ENCODE measurements at places on chromosomes 6 and 20.

DNA sequence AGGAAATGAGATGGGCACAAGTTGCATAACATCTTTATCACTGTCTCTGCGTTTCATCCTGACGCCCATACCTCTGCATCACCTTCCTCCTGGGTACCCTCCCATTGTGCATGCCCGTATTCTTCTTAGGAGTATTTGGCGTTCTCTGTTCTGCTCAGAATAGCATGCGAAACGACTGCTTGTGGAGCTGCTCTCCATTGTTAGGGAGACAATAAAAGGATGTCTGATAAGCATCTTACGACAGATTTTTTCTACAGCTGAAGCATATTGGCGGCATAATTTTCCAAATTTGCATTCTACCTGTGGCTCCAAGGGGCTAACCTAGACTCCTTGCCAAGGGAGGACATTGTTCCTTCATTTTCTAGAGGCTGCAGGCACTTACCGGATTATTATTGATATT is 118.6 kb downstream of the EDN1 start:
- no peak for DNase-seq

- no peak for DNase-seq
These were observed 586 bp upstream of the NUP153 start for GRCh38 chr6:17707371-17707651.

DNA sequence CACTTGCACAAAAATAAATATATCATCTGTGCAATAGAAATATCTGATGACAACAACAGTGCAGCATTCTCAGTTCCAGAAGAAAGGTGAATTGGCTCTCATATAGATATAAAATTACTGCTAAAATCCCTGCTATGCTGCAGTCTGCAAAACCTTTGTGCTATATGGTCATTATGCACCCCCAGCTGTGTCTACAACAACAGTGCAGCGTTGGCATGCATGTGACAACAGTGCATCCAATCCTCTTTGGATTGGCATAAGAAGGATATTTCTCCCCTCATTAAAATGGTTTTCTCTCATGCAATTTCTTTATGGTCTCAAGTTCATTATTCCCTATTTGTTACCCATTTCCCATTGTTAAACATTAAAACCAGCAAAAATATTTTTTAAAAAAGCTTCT is 23.1 kb downstream of the OR2B6 start:
- DNase-seq: no peak

GRCh38 chr6:136752554-136752953 is 39.7 kb downstream of the MAP3K5 start:
- DNase-seq: no peak

GRCh38 chr6:121354764-121355163 is 20.5 kb upstream of the TBC1D32 start:
- DNase-seq: no peak

GRCh38 chr6:79648328-79648727 is 17.2 kb downstream of the SH3BGRL2 start:
- no peak for DNase-seq

DNA sequence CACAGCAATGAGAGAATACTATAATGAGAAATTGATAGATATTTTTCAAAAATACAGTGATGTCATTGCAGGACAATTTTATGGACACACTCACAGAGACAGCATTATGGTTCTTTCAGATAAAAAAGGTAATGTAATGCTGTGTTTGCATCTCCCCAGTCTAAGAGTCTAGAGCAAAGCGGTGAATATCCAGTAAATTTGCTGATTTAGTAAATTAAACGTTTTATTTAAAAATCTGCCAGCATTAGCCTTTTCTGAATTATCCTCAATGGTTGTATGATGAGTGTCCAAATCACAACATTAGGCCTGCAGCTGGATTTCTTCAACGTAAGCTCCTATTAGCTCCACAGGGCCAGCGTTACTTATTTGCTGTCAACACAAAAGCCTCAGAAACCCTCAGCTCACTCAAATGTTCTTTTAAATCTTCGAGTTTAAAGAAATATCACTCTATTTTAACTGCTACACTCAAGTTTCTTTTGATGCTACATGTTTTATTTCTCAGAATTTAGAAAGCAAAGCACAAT is 16.0 kb downstream of the SMPDL3A start:
- DNase-seq: no peak

GRCh38 chr20:52332230-52332629 is 140.7 kb upstream of the ZFP64 start:
- DNase-seq: no peak

GRCh38 chr6:162773996-162774395 is 46.2 kb downstream of the PACRG start:
- no peak for DNase-seq

DNA sequence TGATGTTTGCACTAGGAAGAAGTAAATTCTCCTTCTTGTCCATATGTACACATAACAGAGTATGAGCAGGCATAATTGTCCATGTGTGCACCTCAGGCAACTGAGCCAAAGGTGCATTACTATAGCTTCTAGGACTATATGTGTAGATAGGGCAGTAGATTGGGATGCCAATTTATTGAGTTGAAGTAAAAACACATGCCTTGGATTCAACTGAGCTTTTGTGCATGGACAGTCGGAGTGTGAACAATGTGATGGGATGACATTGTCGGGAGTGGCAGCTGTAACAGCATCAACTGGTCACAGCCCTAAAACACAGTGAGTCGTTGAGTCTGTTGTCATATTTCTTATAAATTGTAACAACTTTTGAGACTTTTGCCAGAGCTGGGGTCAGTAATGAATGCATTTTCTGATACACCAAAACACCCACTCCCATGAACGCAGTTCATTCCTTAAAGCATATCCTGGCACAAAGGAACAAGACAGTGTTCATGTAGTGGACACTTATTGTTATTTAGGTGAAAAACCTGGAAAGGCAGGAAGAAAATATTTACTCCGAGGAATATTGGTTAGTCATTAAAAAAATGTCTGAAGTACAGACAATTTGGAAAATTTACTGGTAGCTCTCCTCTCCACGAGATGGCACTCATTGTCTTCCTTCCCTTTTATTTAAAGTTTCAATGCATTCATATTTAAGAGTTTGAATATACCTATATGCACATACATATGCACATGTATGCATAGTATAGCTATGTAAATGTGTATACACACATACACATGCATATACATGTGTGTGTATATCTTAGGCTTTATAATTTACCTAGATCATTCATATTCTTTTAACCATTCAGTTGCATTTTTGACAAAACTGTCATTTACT is 302.0 kb upstream of the STXBP5 start:
- DNase-seq: no peak

DNA sequence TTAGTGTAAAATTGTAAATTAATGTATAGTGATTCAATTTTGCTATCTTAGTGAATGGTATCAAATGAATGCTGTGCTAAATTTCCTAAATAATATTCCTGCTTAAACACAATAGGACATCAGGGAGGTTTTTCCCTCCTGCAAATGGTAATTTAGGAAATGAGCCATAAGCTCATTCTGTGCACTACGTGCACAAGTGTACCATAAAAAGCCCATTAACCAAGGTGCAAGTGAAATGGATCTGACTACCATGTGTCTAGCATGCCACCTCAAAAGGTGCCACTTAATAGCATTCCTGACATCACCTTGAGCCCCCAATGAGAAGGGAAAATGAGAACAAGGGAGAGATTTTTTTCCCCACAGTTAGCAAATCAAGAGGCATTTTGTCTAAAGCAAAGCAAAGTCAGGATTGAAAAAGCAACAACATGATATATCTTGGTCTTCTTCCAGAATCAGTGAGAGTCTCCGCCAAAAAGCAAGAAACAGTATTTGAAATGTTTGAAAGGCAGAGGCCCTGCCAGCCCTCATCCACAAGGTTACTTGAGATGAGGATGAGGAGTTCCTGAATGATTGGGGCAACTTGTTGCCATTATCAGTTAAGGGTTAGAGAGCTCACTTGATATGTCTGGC is 334.2 kb upstream of the RSPO3 start:
- no peak for DNase-seq

- no peak for DNase-seq
These were observed 2.6 kb downstream of the COL19A1 start for GRCh38 chr6:69868961-69869360.

DNA sequence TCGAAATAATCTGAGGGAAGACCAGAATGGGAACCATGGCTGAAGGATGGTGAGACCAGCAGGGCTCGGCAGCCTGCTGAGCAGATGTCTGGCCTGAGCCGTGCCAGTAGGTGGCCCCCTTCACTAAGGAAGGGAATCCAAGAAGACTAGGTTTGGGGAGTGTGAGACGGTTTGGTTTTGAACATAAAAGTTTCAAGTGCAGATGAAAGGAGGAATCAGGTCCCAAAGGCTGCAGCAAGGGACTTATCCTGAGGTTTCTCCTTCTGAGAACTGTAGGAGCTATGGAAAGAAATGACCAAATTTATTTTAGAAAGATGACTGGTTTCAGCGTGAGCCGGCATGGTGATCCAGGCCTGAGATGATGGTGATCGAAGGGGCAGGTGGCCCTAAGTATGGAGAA is 4.6 kb upstream of the OSER1 start:
- peak; percentile 80 for DNase-seq

DNA sequence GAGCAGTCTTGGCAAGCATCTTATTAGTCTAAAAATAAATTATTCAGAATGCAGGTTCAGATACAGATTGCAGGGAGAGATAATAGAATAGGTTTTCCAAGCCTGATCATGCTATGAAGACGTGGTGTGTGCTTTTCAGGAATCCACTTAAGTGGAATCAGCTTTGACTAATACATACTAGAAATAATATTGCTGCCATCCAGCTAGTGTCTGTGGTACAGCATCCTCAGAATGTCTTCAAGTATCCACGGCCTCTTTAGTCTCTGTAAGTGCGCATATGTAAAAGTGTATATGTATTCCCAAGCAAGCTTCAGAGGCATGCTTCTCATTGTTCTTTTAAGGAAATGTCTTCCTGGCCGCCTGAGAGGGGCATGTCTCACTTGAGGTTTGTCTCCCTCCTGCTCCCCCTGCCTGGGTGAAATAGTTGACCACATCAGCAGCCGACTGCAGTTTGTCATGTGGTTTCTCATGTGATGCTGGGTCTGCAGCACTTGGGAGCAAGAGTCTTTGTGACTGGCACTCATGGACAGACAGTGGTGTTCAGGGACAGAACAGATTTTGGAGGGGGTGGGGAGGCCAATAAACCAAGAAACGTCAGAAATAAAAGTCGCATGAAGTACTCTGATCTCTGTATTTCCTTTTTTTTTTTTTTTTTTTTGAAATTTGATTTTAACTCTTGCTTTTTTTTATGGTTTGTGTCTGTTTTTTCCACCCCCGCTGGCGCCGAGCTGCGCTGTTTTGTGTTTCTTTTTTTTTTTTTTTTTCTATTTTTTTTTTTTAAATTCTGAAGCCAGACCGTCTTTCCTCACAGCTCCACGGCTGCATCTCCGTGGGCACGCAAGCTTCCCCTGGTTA is 150.8 kb downstream of the PRL start:
- no peak for DNase-seq

GRCh38 chr6:30981942-30982772 is 1.4 kb upstream of the MUC21 start:
- no peak for DNase-seq

DNA sequence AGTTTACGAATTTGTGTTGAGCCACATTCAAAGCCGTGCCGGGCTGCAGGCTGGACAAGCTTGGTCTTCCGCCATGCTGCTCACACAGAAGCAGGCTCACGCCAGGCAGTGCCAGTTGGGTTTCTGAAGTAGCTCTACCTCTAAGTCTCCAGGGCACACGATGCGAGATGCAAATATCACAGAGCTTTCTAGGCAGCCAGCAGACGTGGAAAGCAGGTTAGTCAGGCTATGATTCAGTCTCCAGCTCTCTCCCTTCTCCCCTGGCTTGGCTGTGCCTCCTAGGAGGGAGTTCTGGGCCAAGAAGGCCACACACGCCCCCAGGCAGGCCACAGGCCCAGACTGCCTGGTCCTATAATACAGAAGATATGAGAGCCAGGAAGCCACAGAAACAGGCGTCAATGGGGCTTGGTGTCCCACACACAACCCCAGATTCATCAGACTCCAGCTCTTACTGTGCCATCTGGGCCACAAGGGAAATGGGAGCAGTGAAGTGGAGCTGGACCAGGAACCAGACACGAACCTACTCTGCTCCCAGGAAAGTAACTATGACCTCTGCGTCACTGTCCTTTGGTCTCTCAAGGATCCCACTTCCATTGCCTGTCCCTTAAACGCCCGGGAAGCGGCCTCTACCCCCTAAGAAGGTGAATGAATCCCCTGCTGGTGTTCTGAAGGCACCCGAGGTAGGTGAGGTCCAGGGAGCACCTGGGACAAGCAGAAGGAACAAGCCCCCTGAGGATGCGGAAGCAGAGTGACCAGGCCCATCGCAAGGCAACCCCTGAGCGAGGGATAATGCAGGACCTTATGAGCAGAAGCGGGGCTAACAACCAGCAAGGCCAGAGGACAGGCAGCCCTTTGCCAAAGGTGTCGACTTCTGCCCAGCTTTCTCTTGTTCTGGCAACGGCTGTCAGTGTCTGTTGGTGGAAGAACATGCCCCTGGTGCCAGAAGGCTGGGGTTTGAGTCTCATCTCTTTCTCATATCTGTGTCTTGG is 61.2 kb downstream of the GFOD1 start:
- no peak for DNase-seq

- DNase-seq: no peak
These were observed 215.8 kb upstream of the CDYL start for GRCh38 chr6:4560221-4561077.

- DNase-seq: no peak
These were observed 10.8 kb upstream of the ADA start for GRCh38 chr20:44662261-44662660.

DNA sequence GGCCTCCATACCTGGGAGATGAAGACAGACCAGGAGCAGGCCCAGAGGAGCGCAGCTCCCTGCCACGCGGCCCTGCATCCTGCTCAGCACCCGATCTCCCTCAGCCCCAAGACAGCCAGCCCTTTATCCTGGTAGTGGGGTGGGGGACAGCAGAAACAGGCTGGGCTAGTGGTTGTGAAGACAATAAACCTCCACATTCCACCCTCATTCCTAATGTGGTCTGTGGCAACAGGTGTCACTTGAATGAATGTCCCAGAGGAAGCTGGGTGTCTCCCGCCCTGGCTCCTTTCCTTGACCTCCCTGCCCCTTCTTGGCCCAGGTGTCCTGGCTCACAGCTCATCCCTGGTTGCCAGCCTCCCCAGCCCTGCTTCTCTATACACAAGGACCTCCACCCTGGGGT is at the start of gene C6orf15:
C6orf15 (minus strand) TSS at position 98 of the 400 bp plus-strand sequence; CDS start at position 78, 20 bp downstream.
- DNase-seq: no peak

GRCh38 chr6:1930356-1930755 is 315.0 kb downstream of the GMDS start:
- no peak for DNase-seq

DNA sequence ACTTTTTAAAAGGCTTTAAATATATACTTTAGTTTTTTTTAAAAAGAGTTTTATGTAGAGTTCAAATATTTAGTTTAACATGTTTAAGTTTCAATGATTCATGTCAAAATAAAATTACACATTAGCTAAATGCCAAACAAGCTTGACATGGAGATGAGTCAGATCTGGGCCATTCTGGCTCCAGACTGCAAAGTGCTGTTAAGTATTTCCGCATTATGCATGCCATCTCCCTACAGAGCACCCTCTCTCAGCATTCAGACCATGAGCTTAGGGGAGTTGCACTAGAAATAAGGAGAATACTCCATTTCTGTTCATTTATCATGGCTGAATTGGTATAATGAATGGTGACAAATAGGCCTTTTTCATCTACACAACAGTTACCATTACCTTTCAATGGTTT is 21.5 kb upstream of the HS3ST5 start:
- no peak for DNase-seq

- DNase-seq: no peak
These were observed 360.0 kb downstream of the CD83 start for GRCh38 chr6:14477559-14477958.
